ENCODE measurements at places on chromosomes 5 and 9.

DNA sequence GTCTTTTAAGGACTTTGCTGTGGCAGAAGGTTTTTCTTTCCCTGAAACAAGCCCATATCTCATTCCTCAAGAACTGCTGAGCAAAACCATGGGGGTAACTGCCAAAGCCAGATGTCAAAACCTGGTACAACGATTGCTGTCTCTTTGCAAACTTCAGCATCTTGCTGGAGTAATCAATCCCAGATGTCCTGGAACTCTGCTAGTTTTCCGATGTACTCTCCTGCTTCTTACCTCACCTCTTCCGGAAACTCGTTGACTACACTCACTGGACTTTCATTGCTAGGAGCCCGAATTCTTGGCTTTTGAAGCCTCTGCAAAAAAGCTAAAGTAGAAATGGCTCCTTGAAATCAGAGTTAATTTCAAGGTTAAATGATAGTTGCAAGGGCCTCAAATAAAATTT lies 23.3 kb downstream of the RAD1 start:
- DNase-seq = no peak

- no peak for DNase-seq
Measured at GRCh38 chr5:167339205-167339604, 952.2 kb upstream of the WWC1 start.

- DNase-seq = no peak
Measured at GRCh38 chr5:6069496-6070185, 308.7 kb downstream of the MED10 start.

- no peak for DNase-seq
Measured at GRCh38 chr9:86454701-86455615, 100.7 kb upstream of the TUT7 start.

GRCh38 chr5:54985301-54986268 lies at the start of gene ESM1:
Gene ESM1 (minus strand): TSS chr5:54985593. CDS start chr5:54985517, 76 bp downstream.
- no peak for DNase-seq

GRCh38 chr9:93303258-93303771 lies 119.4 kb downstream of the WNK2 start:
- no peak for DNase-seq

GRCh38 chr9:100202806-100203205 lies 103.8 kb downstream of the INVS start:
- DNase-seq = no peak

GRCh38 chr5:66362687-66363086 lies 218.6 kb downstream of the SREK1 start:
- no peak for DNase-seq

DNA sequence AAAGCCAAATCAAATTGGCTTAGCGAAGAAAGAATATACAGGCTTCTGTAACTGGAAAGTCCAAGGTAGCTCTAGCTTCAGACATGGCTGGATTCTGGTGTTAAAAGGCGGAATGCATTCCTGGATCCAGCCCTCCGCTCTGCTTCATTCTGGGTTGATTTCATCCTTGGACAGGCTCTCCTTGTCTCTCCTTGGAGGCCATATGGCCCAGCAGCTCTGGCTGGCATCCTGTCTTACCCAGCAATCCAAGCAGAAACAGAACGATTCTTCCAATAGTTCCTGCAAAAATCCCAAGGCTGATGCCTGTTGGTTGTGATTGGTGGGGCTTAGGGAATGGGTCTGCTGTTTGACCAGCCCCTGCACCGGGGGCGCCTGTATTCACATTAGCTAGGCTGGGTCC lies 37.0 kb upstream of the SAP30L start:
- DNase-seq = no peak

DNA sequence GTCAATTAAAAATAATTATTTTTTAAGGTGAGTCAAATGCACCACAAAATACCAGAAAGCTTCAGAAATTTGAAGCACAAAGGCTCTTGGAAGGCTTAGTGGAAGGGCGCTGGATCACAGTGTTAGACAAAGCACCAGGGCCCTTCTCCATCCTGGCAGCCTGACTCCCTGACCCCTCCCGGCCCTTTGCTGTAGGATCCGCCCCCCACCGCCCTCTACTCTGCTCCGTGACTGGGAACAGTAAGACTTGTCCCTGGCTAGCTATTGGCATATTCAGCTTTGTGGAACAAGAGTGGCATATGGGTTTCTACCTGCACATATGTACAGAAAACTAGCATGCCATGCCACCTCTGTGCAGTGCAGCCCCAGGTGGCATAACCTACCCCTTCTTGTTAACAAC lies 222.1 kb downstream of the SYK start:
- DNase-seq = no peak

GRCh38 chr9:24382566-24382965 lies 163.1 kb downstream of the IZUMO3 start:
- no peak for DNase-seq
